Caco-2 (cell line): ENCODE measurements at places on chromosomes 16 and 17.

GRCh38 chr16:35208001-35208935 lies 1748.9 kb downstream of the TP53TG3F start:
- no peak for DNase-seq
- H3K27me3 ChIP-seq, result no peaks in the 10 kb centered on the region
- H3K27ac ChIP-seq, result no peak overlapping the region
- H3K4me3 ChIP-seq, result no peak overlapping the region
- no peaks in the 10 kb centered on the region for H3K4me1 ChIP-seq

DNA sequence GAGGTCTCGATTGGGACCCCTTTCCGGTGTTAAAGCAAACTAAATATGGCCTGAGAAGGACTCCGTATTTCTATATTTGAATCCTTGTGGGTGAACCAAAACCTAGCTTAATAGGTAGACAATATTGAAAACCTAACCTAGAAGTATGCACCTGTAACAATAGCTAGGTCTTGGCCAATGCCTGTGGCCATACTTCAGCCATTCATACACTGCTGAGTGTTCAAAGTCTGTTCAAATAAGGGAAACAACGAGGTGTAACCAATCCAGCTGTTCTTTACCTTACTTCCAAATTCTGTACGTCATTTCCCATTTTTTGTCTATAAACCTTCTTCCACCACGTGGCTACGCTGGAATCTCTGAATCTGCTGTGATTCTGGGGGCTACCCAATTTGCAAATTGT lies 34.1 kb upstream of the HELZ start:
- H3K4me1 ChIP-seq, result no peaks in the 10 kb centered on the region
- no peak for DNase-seq
- no peaks in the 10 kb centered on the region for H3K27me3 ChIP-seq
- no peak overlapping the region for H3K4me3 ChIP-seq

DNA sequence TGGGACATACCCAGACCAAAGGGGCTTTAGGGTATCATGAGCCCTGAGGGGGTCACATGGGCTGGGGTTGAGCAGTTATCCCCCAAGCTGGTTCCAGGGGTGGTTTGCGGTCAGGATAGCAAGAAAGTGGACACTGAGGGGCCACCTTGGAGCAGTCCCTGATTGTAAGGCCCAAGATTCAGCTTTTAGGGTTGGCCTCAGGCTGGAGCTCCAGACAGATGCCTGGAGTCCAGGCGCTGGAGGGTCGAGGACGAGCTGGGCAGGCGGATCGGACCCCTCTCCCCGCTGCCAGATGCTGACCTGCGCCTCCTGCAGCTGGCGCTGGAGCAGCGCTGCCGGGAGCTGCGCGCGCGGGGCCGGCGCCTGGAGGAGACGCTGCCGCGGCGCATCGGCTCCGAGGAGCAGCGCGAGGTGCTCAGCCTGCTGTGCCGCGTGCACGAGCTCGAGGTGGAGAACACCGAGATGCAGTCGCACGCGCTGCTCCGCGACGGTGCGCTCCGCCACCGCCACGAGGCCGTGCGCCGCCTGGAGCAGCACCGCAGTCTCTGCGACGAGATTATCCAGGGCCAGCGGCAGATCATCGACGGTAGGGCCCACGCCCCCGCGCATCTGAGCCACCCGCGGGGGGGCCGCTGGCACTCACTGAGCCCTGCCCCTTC lies 10.0 kb downstream of the BTBD17 start:
- no peak for DNase-seq
- H3K4me1 ChIP-seq, result no peaks in the 10 kb centered on the region
- no peak overlapping the region for H3K27ac ChIP-seq
- H3K27me3 ChIP-seq, result no peaks in the 10 kb centered on the region
- H3K4me3 ChIP-seq, result no peak overlapping the region

GRCh38 chr16:7546948-7547347 lies 214.3 kb downstream of the RBFOX1 start:
- H3K4me3 ChIP-seq, result no peak overlapping the region
- DNase-seq, result no peak
- H3K27ac ChIP-seq, result no peak overlapping the region

- no peaks in the 10 kb centered on the region for H3K36me3 ChIP-seq
- no peaks in the 10 kb centered on the region for H3K4me1 ChIP-seq
- no peaks in the 10 kb centered on the region for H3K27me3 ChIP-seq
- no peak for DNase-seq
- H3K27ac ChIP-seq, result no peak overlapping the region
Observed at GRCh38 chr16:79074951-79075350, 525.6 kb downstream of the MAF start.

DNA sequence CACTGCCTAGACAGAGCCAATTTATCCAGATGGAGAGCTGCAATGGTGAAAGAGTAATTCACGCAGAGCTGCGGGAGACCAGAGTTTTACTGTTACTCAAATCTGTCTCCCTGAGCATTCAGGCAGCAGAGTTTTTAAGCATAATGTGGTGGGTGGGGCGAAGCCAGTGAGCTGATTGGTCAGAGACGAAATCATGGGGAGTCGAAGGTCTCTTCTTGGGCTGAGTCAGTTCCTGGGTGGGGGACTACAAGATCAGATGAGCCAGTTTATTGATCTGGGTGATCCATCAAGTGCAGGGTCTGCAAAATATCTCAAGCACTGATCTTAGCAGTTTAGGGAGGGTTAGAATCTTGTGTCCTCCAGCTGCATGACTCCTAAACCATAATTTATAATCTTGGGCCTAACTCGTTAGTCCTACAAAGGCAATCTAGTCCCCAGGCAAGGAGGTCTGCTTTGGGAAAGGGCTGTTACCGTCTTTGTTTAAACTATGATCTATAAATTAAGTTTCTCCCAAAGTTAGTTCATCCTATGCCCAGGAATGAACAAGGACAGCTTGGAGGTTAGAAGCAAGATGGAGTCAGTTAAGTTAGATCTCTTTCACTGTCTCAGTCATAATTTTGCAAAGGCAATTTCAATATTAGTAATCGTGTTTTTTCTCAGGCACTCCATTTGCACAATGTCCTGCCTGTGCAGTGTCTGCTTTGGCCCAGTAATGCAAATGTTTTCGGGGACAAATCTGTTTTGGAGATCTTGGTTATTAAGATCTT lies 27.0 kb downstream of the PIGL start:
- H3K4me3 ChIP-seq, result no peak overlapping the region
- no peak overlapping the region for H3K27ac ChIP-seq
- no peak for DNase-seq
- no peaks in the 10 kb centered on the region for H3K27me3 ChIP-seq

DNA sequence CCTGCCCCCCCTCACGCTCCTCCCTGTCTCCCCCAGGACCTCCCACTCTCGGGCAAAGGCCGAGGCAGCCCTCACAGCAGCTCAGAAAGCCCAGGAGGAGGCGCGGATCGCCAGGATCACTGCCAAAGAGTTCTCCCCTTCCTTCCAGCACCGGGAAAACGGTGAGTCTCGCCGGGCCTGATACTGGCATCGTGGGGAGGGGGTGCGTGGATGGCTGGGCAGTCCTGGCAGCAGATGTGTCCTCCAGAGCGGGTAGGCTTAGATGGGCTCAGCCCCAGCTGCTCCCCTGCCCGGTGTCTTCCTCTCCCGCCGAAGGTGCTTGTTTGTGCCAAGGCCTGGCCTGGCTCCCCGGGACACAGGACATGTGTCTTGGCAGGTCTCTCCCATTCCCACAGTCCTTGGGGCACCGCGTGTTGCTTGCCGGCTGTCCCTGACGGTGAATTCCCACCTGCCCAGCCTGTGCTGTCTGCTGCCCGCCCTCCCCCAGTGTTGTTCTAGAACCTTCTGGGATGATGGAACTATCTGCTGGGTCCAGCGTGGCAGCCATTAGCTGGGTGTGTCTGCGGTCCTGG lies 81.6 kb downstream of the KLHDC4 start:
- no peak for DNase-seq
- H3K27ac ChIP-seq, result no peak overlapping the region
- no peaks in the 10 kb centered on the region; the same call in 1 of the 2 replicates for H3K27me3 ChIP-seq
- no peaks in the 10 kb centered on the region for H3K36me3 ChIP-seq
- H3K4me1 ChIP-seq, result no peaks in the 10 kb centered on the region

DNA sequence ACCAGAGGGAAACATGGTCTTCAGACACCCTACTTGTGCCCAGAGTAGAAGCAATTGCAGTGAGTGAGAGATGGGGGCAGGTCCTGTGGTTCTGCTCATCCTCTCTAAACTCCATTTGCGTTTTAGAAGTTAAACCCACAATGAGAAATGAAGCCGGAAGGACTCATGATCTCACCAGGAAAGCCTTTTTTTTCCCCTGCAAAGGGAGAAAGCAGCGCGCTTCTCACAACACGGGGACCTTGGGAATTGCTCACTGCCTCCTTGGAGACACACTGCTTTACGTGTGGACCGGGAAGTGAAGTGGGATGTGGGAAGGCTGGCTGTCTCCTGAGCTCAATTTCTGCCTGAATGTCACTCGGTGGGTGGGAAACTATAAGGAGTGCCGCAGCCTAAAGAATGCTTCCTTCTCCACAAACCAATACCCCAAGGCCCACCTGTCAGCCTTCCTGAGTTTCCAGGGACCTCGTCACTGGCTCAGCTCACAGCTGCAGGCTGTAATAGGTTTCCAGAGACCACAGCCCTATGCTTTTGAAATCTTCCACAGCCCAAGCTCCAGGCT lies 365.4 kb downstream of the XYLT1 start:
- H3K36me3 ChIP-seq, result no peaks in the 10 kb centered on the region
- H3K4me3 ChIP-seq, result no peak overlapping the region
- H3K27ac ChIP-seq, result no peak overlapping the region
- no peaks in the 10 kb centered on the region for H3K4me1 ChIP-seq
- no peak for DNase-seq

- H3K4me1 ChIP-seq, result no peaks in the 10 kb centered on the region
- no peak for DNase-seq
- H3K4me3 ChIP-seq, result no peak overlapping the region
- no peaks in the 10 kb centered on the region for H3K36me3 ChIP-seq
Observed at GRCh38 chr17:15289285-15290183, 24.4 kb upstream of the PMP22 start.

DNA sequence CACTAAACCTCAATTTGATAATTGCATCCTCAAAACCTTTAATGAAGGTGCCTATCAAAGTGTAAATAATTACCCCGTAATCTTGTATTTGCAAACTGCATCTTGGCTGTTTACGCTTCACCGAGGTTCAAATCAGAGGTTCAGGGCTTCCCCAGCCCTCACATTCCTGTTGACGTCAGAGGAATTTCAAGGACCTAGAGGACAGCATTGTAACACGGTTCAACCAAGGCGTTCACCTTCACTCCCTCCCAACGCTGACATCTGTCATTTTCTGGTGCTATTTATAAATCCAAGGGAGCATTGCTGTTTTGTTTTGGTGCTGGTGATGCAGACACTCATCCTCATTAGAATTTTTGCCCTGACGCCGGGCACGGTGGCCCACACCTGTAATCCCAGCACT lies 691.6 kb upstream of the RBFOX1 start:
- no peaks in the 10 kb centered on the region for H3K36me3 ChIP-seq
- DNase-seq, result no peak
- H3K4me3 ChIP-seq, result no peak overlapping the region
- H3K4me1 ChIP-seq, result no peaks in the 10 kb centered on the region
- no peaks in the 10 kb centered on the region for H3K27me3 ChIP-seq
